ENCODE measurements at places on chromosomes 16 and 17.

- no peak for DNase-seq
Observed at GRCh38 chr17:64154717-64155116, 24.8 kb upstream of the ERN1 start.

DNA sequence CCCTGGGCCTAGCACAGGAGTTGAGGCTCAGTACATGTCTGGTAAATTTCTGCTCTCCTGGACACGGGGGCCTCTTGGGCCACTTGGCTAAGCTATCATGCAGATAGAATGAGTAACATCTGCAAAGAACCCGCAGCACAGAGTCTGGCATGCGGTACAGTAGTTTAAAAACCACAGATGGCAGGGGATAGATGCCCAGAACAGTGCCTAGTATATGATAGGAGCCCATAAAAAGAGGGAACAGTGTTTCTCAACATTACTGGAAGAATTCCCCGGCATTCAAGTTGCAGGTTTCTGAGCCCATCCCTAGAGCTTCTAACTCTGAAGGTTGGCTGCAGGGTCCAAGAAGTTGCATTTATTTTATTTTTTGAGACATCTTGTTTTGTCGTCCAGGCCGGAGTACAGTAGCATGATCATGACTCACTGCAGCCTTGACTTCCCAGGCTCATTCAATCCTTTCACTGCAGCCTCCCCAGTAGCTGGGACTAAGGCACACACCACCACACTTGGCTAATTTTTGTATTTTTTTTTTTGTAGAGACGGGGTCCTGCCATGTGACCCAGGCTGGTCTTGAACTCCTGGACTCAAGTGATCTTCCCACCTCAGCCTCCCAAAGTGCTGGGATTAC, 5.8 kb downstream of the CDIPT start:
- DNase-seq, result no peak

DNA sequence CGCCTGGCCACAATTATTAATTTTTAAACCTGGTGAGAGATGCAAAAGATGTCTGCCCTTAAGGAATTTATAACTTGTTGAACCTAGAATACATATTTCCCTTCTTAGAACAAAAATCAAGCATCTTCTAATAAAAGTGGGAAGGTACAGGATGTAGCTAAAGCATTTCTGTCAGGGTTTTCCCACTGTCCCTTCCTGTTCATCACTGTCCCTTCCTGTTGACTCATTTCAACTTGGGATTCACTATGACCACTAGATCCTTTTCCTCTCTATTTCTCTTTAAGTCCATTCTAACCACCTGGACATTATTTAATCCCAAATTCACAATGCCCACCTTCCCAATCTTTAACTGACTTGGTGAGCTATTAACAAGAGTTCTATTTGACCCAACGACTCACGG, 33.9 kb upstream of the CDRT4 start:
- DNase-seq, result no peak

DNA sequence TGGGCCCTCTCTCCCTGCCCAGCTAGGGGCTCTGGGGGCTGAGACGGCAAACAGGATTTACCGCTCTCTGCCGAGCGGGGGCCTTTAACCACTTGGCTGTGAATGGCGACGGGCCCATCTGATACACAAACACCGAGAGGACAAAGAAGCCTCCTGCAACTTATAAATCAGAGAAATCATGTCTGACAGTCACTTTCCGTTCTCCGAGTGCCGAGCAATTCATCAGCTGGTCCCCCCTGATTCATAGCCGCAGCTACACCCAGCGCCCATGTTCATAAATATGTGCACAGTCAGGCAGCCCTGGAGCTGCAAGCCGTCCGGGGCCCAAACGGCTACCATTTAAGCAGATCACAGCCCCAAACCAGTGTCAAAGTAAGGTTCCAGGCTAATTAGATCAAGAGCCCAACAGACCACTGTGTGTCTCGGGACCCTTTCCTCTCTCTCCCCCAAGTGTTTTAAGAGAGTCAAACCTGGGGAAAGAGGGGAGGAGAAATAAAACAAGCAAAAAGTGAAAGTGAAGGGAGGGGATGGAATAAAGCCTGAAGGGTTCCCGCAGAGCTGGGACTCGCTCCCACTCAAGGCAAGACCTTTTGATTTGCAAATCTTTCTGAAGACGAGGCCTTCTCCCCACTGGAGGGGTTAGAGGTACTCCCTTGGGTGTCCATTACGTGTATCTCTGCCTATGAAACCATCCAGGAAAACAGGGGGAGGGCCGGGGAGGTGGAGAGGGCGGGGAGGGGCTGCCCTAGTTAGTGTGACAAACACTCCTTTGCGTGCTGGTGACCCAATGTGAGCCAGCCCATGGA, 154.7 kb downstream of the C16orf78 start:
- no peak for DNase-seq

DNA sequence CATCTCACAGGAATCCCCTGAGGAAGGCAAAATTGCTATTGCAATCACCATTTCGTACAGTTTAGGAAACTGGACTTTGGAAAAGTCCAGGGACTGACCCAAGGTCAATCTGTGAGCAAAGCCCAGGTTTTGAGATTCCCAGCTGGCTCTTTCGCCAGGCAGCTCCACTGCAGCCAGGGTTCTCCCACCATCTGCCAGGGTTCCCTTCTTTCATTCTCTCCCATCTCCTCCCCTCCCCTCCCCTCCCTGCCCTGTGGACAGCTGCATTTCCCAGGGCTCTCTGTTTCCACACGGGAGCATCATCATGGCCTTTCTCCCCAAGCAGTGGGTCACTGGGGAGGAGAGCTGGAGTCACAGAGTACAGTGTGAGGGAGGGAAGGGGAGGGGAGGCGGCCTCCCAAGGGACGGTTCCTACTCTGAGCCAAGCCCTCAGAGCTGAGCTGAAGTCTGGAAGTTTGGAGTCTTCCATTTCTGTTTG, 11.9 kb upstream of the GSDMA start:
- DNase-seq, result no peak

DNA sequence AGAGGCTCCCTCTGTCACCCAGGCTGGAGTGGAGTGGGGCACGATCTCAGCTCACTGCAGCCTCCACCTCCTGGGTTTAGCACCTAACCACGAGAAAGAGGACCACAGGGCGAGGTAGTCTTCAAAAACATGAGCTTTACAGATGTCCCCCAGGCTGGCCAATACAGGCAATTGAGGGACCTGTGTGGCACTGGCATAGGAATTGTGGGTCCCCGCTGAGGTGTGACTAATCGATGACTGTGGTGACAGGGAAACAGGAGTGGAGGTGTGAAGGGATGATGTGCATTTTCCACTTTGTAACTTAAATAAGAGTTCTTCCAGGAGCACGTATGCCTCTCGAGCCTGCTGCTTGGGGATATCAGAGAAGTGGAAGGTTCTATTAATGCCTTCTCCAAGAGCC, 12.6 kb upstream of the ARHGAP17 start:
- no peak for DNase-seq

GRCh38 chr17:57455063-57455914, 199.0 kb downstream of the MSI2 start:
- peak; percentile 68 for DNase-seq

- no peak for DNase-seq
Observed at GRCh38 chr16:86292171-86292775, 218.1 kb upstream of the FOXF1 start.

- no peak for DNase-seq
Observed at GRCh38 chr17:43363926-43364285, 34.9 kb upstream of the ARL4D start.

- no peak for DNase-seq
Observed at GRCh38 chr16:19997734-19998133, 76.0 kb downstream of the GPR139 start.

GRCh38 chr16:84919269-84919668, 92.1 kb downstream of the ZDHHC7 start:
- no peak for DNase-seq

GRCh38 chr16:67001726-67002125, 13.3 kb downstream of the CES4A start:
- DNase-seq, result no peak

- DNase-seq, result no peak
Observed at GRCh38 chr16:79598348-79599181, 2.0 kb downstream of the MAF start.

Data from NAMALWA (cell line).